Type B pancreatic cell (in vitro differentiated cells): ENCODE measurements at places on chromosomes 4 and X. TPM values are rescaled to one million over a fixed set of nuclear protein-coding genes. Genes with fewer than 3 reads are reported as not detected.
A peak's percentile ranks its signal among the peaks of the same experiment; 100 is the strongest.

DNA sequence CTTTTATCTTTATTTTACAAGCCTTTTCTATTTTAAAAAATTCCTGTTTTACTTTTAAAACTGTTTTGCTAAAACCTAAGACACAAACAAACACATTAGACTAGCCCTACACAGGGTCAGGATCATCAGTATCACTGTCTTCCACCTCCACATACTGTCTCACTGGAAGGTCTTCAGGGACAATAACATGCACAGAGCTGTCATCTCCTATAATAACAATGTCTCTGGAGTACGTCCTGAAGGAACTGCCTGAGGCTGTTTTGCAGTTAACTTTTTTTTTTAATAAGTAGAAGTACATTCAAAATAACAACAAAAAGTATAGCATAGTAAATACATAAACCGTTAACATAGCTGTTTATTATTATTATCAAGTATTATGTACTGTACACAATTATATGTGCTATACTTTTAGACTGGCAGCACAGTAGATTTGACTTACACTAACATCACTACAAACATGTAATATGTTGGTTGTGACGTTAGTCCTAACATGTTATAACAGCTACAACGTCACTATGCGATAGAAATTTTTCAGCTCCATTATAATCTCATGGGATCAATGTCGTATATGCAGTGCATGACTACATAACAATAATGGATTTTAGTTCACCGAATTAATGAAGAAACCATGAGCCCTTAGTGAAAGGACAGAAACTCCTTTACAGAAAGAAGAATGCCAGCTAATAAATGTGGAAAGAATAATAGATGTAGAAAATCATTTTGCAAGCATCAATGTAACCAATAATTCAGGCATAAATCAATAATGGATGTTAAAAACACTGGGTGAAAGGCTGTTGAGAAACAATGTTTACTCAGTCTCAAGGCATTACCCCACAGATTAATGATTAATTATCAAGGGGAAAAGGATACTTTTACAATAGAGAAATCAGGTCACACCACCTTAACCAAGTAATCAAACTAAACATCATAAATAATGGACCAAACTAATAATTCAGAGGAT lies 49.2 kb downstream of the FBXW7 start:
- H3K36me3 ChIP-seq, result no peaks in the 10 kb centered on the region
- H3K4me3 ChIP-seq, result peak overlapping the region; percentile 18
- H3K4me1 ChIP-seq, result peaks cover 20% of the 10 kb centered on the region
- H3K27me3 ChIP-seq, result no peaks in the 10 kb centered on the region
- DNase-seq, result no peak

- no peak overlapping the region for H3K27ac ChIP-seq
- peak; percentile 63 for DNase-seq
- H3K27me3 ChIP-seq, result peaks cover 97% of the 10 kb centered on the region
- H3K36me3 ChIP-seq, result no peaks in the 10 kb centered on the region
These were observed 7.1 kb downstream of the NKX3-2 start for GRCh38 chr4:13537011-13537831.

GRCh38 chr4:160299177-160299576 lies 1196.3 kb downstream of the RAPGEF2 start:
- H3K4me3 ChIP-seq, result no peak overlapping the region
- no peaks in the 10 kb centered on the region for H3K36me3 ChIP-seq
- H3K27me3 ChIP-seq, result no peaks in the 10 kb centered on the region
- DNase-seq, result no peak
- H3K4me1 ChIP-seq, result no peaks in the 10 kb centered on the region
- no peak overlapping the region for H3K27ac ChIP-seq

GRCh38 chr4:94452476-94453371 lies 982 bp downstream of the PDLIM5 start:
- DNase-seq, result peak; percentile 72
- peaks cover 6% of the 10 kb centered on the region for H3K27me3 ChIP-seq
- peak overlapping the region; percentile 76 for H3K27ac ChIP-seq
- peaks cover 45% of the 10 kb centered on the region for H3K4me1 ChIP-seq

GRCh38 chr4:37664696-37665095 lies 21.5 kb downstream of the RELL1 start:
- H3K4me3 ChIP-seq, result no peak overlapping the region
- H3K27me3 ChIP-seq, result no peaks in the 10 kb centered on the region
- H3K4me1 ChIP-seq, result peaks cover 58% of the 10 kb centered on the region

GRCh38 chr4:138235419-138235952 lies 6.7 kb downstream of the SLC7A11 start:
- no peak for DNase-seq
- peak overlapping the region; percentile 88 for H3K27ac ChIP-seq
- no peak overlapping the region for H3K4me3 ChIP-seq
- peaks cover 11% of the 10 kb centered on the region for H3K36me3 ChIP-seq
- peaks cover 13% of the 10 kb centered on the region for H3K4me1 ChIP-seq
- no peaks in the 10 kb centered on the region for H3K27me3 ChIP-seq

- peaks cover 19% of the 10 kb centered on the region for H3K27me3 ChIP-seq
- no peaks in the 10 kb centered on the region for H3K36me3 ChIP-seq
- no peak overlapping the region for H3K4me3 ChIP-seq
- no peaks in the 10 kb centered on the region for H3K4me1 ChIP-seq
These were observed 119.6 kb upstream of the GNPDA2 start for GRCh38 chr4:44845993-44846392.

- no peaks in the 10 kb centered on the region for H3K27me3 ChIP-seq
- no peak overlapping the region for H3K27ac ChIP-seq
- H3K36me3 ChIP-seq, result peaks cover 4% of the 10 kb centered on the region
- no peak for DNase-seq
These were observed 167.1 kb downstream of the NHS start for GRCh38 chrX:17542123-17542522.

DNA sequence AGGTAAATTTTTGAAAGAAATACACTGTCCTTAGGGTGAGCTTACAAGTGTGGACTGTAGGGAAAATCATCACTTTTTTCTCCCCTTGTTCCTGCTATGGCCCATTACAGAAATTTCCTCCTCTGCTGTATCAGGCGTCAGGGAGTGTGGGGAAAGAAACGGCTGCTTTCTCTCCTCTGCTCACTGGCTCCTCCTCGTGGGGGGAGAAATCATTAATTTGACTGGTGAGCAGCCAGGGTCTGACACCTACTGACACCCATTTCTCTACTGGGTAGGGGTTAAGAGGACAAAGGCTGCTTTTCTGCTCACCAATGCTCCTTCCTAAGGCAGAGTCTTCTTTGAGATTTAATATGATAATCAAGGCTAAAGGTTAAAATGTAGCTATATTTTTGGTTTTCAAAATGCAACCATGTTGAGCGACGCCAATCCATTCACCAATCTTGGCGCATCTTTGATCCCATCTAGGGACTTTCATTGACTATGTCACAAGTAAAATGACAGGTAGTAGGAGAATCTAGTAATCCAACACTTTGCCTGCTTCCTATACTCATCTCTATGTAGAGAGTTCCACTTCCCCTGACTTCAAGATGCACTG lies 25.1 kb downstream of the SETD7 start:
- no peak overlapping the region for H3K27ac ChIP-seq
- no peak for DNase-seq
- peaks cover 32% of the 10 kb centered on the region for H3K36me3 ChIP-seq

DNA sequence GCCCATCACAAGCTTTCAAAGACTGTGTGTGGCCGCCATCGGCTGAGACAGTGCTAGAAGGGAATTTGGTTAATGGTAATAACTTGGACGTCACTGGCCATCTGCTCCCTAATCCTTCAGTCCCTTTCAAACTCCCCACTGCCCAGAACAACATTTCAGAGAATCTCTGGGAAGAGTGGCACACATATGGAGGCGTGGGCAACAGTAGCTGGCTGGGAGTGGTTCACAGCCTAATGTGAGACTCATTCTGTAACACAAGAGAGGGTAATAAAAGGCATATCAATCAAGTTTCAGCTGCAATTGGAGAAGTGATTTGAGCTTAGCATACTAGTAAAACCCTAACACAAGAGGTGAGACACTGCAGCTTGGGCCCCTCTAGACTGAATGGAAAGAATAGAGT lies 15.4 kb downstream of the SMIM10 start:
- no peaks in the 10 kb centered on the region for H3K4me1 ChIP-seq
- no peak for DNase-seq
- no peak overlapping the region for H3K27ac ChIP-seq

GRCh38 chr4:181330654-181331201 lies 912.5 kb upstream of the TENM3 start:
- no peaks in the 10 kb centered on the region for H3K27me3 ChIP-seq
- peaks cover 3% of the 10 kb centered on the region for H3K36me3 ChIP-seq
- DNase-seq, result no peak
- peaks cover 12% of the 10 kb centered on the region for H3K4me1 ChIP-seq

DNA sequence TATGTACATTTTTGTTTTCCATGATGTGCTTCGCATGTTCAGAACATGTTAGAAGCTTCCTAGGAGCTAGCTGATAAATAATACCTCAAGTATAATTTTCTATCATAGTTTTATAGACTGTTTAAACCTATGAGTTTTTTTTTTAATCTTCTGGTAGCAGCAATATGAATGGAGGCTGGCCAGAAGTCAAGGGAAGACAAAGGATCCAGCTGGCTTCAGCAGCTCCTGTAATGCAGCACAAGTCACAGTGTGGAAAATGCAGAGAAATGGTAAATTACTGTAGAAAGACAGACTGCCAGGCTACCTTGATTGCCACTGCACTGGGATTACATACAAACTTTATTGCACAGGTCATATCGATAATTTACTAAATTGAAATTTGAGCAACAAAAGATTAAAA lies 537.9 kb downstream of the IQCM start:
- no peak overlapping the region for H3K27ac ChIP-seq
- no peaks in the 10 kb centered on the region for H3K36me3 ChIP-seq
- no peaks in the 10 kb centered on the region for H3K27me3 ChIP-seq

DNA sequence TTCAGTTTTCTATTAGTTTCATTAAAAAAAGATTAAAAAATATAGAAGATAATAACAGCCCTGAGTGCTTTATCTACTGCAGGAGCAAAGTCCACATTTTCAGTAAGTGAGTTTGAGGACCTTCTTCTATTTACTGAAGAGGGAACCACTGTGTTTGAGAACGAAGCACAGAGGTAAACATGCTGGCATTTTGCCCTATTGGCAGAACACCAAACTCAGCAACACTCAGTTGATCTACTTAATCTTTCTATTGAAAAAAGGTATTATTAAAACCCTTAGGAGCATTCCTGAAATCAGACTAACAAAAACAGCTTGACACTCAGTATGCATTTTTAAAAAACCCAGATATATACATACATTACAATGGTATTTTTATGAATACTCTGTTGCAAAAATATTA lies 1496.7 kb downstream of the TECRL start:
- DNase-seq, result no peak
- no peak overlapping the region for H3K27ac ChIP-seq
- no peaks in the 10 kb centered on the region for H3K27me3 ChIP-seq
- no peaks in the 10 kb centered on the region for H3K4me1 ChIP-seq
- no peaks in the 10 kb centered on the region for H3K36me3 ChIP-seq
- no peak overlapping the region for H3K4me3 ChIP-seq

DNA sequence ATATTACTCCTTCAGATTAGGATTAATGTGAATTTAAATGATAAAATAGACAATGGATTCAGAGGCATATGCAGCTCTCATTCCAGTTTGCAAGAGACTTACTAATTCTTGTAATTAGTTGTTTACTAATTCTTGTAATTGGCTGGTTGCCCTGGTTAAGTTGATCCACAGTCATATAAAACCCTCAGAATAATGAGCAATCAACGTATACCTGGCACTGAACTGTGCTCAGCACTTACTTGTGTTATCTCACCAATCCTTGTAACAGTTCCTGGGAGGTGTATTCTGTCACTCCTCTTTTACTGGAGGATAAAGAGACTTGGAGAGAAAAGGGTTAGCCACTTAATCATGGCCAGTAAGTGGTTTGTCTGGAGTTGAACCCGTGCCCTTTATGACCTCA lies 10.5 kb downstream of the HERC5 start:
- H3K27ac ChIP-seq, result no peak overlapping the region
- no peaks in the 10 kb centered on the region for H3K27me3 ChIP-seq
- H3K4me1 ChIP-seq, result no peaks in the 10 kb centered on the region
- DNase-seq, result no peak
- H3K4me3 ChIP-seq, result no peak overlapping the region
- no peaks in the 10 kb centered on the region for H3K36me3 ChIP-seq

DNA sequence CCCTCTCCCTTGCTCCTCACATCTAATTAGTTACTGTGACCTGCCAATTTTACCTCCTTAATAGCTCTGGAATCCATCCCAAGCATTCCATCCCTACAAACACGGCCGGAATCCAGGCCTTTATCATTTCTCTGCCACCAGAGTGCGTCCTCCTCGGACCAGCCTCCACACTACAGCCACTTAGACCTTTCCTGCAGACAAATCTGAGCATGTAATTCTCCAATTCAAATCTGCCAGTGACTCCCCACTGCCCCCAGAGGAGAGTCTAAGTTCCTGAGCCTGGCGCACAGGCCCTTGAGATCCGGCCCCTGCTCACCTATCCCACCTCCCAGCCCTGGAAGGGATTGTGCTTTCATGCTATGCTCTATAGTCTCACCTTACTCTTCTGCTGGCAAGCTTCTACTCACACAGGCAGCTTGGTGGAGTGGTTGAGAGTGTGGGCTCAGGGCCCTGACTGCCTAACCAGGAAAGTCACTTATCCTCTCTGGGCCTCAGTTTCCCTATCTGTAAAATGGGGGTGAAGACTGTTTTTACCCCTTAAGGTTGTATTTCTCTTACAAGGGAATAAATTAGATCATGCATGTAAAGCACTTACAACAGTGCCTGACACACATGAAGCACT lies 31.2 kb downstream of the PJA1 start:
- no peak overlapping the region for H3K4me3 ChIP-seq
- peaks cover 3% of the 10 kb centered on the region for H3K27me3 ChIP-seq
- no peaks in the 10 kb centered on the region for H3K36me3 ChIP-seq
- H3K27ac ChIP-seq, result no peak overlapping the region

DNA sequence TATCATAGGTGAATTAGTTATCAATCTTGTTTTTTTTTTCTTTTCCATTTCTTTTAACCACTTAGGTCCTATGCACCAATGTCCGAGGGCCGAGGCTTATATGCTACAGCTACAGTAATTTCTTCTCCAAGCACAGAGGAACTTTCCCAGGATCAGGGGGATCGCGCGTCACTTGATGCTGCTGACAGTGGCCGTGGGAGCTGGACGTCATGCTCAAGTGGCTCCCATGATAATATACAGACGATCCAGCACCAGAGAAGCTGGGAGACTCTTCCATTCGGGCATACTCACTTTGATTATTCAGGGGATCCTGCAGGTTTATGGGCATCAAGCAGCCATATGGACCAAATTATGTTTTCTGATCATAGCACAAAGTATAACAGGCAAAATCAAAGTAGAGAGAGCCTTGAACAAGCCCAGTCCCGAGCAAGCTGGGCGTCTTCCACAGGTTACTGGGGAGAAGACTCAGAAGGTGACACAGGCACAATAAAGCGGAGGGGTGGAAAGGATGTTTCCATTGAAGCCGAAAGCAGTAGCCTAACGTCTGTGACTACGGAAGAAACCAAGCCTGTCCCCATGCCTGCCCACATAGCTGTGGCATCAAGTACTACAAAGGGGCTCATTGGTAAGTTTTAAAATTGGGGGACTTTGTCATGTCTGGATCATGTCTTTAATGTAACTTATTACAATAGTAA lies 250.7 kb downstream of the RAPGEF2 start:
- no peaks in the 10 kb centered on the region for H3K27me3 ChIP-seq
- no peak overlapping the region for H3K4me3 ChIP-seq
- DNase-seq, result no peak
- no peaks in the 10 kb centered on the region for H3K4me1 ChIP-seq

The AKAP14 gene
- 0.92 TPM in 1 of 2 replicates, not detected in the other for total RNA-seq

The DCAF12L1 gene
- 0.56 and 0.83 TPM in 2 replicates for total RNA-seq

The SPIN2A gene
- total RNA-seq, result 1.1 and 2.6 TPM in 2 replicates

The MAGEB2 gene
- total RNA-seq, result not detected in 2 replicates

The SMIM31 gene
- total RNA-seq, result not detected in 2 replicates

The GNRHR gene
- total RNA-seq, result not detected in 2 replicates
